Activated naive CD4-positive, alpha-beta T cell treated with Interleukin-2 at 50 U/mL for 16 hours (primary cell): ENCODE measurements at places on chromosomes 6 and 20.
A peak's percentile ranks its signal among the peaks of the same experiment; 100 is the strongest.

GRCh38 chr20:57546956-57547649, 13.8 kb upstream of the PCK1 start:
- no peak for DNase-seq

GRCh38 chr6:157121897-157122296, 201.4 kb downstream of the TMEM242 start:
- DNase-seq: no peak

DNA sequence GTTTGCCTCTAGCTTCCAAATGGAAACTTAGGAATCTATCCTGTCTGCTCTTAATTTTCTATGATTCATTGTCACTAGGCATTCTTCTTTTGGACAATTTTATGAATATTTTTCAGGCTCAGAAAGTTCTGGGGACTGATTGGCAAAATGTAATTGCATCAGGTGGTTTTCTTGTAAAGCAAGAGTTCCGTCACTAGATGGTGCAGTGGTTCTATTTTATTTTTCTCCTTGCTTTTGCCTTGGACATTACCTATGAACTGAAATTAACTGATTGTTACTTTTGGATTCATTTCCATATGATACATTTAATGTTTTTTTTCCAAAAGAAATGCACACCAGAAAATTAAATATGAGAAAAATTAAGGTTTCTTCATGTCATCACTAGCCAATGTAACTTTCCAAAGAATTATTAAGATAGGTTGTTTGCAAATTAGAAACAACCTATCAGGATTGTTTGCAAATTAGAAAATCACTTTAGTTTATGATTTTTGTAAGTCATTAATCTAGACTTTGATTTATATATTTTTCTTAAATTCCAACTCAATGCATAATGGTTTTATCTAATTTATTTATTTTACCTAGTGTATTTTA, 48.0 kb downstream of the TMEM170B start:
- DNase-seq: no peak

DNA sequence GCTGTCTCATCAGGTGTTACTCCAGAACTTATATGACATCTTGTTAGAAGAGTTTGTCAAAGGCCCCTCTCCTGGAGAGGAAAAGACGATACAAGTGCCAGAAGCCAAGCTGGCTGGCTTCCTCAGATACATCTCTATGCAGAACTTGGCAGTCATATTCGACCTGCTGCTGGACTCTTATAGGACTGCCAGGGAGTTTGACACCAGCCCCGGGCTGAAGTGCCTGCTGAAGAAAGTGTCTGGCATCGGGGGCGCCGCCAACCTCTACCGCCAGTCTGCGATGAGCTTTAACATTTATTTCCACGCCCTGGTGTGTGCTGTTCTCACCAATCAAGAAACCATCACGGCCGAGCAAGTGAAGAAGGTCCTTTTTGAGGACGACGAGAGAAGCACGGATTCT, 43.7 kb upstream of the SMIM28 start:
- no peak for DNase-seq

- DNase-seq: no peak
Observed at GRCh38 chr6:135627092-135627715, 129.7 kb upstream of the AHI1 start.

DNA sequence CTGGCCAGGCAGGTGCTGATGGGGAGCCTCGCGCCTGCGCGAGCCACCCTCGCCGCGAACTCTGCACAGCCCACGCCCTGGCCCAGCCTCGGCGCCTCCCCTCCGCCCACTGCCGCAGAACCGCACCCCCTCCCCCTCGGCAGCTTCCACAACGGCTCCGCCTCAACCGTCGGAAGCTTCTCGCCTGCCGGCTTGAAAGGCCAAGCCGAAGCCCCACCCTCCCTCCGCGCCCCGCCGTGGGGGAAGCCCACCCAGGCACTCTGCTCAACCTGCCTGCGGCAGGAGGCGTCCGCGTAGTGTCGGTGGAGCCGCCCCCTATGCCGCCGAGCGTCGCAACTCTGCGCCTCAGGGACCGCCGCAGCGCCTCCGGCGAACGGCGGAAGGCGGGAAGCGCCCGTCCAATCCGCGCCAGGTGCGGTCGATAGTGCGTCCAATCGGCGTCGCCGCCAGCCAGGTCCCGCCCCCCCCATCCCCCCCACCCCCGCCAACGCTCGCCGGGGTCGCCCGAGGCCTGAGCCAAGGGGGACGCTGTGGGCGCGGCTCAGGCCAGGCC, at the start of gene SYCP2:
SYCP2 (minus strand) TSS at position 342 of the 553 bp plus-strand sequence. CDS start 11,224 bp downstream, outside the sequence.
- DNase-seq: peak; percentile 71

GRCh38 chr6:168244961-168245551, 74.5 kb downstream of the DACT2 start:
- DNase-seq: no peak

- DNase-seq: peak; percentile 50
Observed at GRCh38 chr6:106997392-106998158, 23.0 kb upstream of the CD24 start.

GRCh38 chr6:139017227-139017626, 11.3 kb upstream of the ABRACL start:
- DNase-seq: no peak

GRCh38 chr6:117740605-117741004, 65.3 kb downstream of the NUS1 start:
- DNase-seq: no peak

- no peak for DNase-seq
Observed at GRCh38 chr20:48714764-48715163, 113.0 kb downstream of the PREX1 start.

GRCh38 chr6:84074988-84075781, 41.6 kb downstream of the MRAP2 start:
- DNase-seq: no peak

DNA sequence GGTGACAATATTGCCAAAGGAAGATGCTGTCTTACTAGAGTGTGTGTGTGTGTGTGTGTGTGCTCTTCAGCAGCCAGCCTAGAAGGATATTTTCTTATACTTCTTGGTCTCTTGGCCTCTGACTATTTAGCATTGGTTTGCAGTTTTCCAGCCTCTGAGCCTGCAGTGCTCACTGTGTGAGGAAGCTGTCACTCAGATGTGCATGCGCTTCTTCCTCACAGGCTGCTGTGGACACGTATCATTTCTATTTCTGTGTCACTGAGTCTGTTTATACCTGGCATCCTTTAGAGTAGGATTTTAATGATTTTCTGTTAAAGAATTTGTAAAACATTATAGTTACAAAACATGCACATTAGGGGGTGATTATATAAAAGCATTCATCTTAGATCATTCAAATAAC, 83.3 kb downstream of the ALDH8A1 start:
- DNase-seq: no peak

DNA sequence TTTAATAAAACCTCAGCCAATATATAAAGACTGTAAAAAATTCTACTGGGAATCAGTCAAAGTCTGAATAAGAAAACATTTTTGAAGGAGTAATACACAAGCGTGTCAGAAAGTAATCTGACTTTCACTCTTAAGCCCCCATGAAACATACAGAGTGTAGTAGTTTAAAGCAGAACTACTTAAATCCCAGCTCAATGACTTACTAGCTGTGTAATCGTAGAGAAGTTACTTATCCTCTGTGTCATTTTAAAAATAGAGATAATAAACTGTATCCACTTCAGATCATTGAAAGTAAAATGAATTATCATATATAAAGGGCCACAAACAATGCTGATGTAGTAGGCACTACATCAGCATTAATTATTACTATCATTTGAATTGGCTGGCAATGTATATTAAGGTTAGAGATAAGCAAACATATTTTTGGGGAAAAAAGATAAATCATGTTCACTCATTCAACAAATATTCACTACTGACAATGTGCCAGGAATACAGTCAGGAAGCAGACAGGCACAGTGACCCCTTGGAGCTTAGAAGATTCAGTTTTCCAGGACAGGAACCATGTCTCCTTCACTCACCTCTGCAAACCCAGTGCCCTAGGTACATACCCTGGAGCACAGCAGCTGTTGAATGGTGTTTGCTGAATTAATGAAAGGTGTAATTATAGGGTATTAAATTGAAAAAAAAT, 14.4 kb downstream of the REPS1 start:
- no peak for DNase-seq

- no peak for DNase-seq
Observed at GRCh38 chr6:118296129-118296901, 251.8 kb upstream of the PLN start.
